ENCODE measurements at places on chromosomes 5 and 9. TPM values are rescaled to one million over a fixed set of nuclear protein-coding genes. Genes with fewer than 3 reads are reported as not detected.
A peak's percentile ranks its signal among the peaks of the same experiment; 100 is the strongest.

The SLC36A3 gene
- total RNA-seq, result 0.46 TPM

GRCh38 chr5:62395210-62395950 lies 8.3 kb downstream of the DIMT1 start:
- peak; percentile 31 for ATAC-seq

GRCh38 chr5:139592289-139592688 lies 31.1 kb downstream of the UBE2D2 start:
- no peak for ATAC-seq

DNA sequence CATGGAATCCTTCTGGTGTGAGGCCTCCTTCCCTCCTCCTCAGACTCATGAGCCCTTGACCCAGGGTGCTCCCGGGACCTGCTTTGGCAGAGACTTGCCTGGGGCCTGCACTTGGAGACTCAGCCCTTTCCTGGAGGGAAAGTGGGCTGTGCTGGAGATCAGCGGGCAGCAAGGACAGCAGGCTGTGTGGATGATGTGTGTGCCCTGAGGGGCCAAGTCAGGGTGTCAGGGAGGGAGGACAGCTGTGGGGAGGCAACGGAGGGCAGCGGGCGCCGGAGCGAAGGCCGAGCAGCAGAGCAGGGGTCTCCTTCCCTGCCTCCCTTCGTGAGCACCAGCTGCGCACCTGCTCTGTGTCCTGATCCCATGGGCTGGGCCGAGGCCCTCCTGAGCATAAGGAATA lies 6.1 kb upstream of the CSF2 start:
- ATAC-seq, result no peak
